Pancreas (tissue), 10 donors: ENCODE measurements at places on chromosomes 4 and X. TPM values are rescaled to one million over a fixed set of nuclear protein-coding genes. Genes with fewer than 3 reads are reported as not detected.
A peak's percentile ranks its signal among the peaks of the same experiment; 100 is the strongest.

GRCh38 chr4:99968330-99968729 lies 18.3 kb upstream of the H2AZ1 start:
- H3K27ac ChIP-seq: no peak overlapping the region
- no peaks in the 10 kb centered on the region for H3K36me3 ChIP-seq
- DNase-seq: no peak
- H3K4me3 ChIP-seq: no peak overlapping the region
- H3K27me3 ChIP-seq: no peaks in the 10 kb centered on the region
- H3K4me1 ChIP-seq: no peaks in the 10 kb centered on the region

DNA sequence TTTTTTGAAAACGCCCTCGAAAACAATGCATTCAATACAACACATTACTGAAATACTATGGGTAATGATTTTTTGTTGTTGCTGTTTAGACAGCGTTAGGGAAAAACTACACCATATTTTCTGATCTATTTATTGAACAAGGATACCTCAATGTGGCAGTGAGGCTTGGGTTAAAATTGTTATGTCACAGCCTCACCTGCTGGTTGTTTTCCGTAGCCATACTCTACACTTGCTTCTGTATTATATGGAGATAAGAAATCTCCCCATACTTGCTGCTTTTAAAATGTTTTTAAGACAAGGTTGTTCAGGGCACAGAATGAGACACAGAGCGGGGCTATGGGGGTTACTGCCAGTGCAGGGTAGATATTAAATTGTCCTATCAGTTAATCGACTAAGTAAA lies 221.6 kb upstream of the FTHL17 start:
- peak; percentile 23 for DNase-seq
- H3K4me1 ChIP-seq: no peaks in the 10 kb centered on the region
- H3K36me3 ChIP-seq: no peaks in the 10 kb centered on the region

ODAPH gene
- polyA plus RNA-seq: not detected

PPA2 gene
- 56.3 TPM for polyA plus RNA-seq

GRCh38 chr4:187479511-187479910 lies 516.1 kb upstream of the ZFP42 start:
- no peaks in the 10 kb centered on the region for H3K4me1 ChIP-seq
- no peak overlapping the region for H3K4me3 ChIP-seq
- no peak for DNase-seq
- H3K36me3 ChIP-seq: no peaks in the 10 kb centered on the region
- no peaks in the 10 kb centered on the region for H3K27me3 ChIP-seq

GRCh38 chrX:129493643-129494042 lies 29.6 kb downstream of the SMARCA1 start:
- no peak for DNase-seq
- no peak overlapping the region for H3K4me3 ChIP-seq
- no peak overlapping the region for H3K27ac ChIP-seq
- no peaks in the 10 kb centered on the region for H3K36me3 ChIP-seq
- H3K27me3 ChIP-seq: peaks cover 5% of the 10 kb centered on the region

GRCh38 chr4:48668254-48669017 lies 111.6 kb downstream of the FRYL start:
- no peak overlapping the region for H3K27ac ChIP-seq
- no peak overlapping the region for H3K4me3 ChIP-seq
- no peak for DNase-seq

SLC25A6 gene
- polyA plus RNA-seq: 229 TPM

GRCh38 chr4:100799761-100800539 lies 282.1 kb upstream of the EMCN start:
- no peak overlapping the region for H3K4me3 ChIP-seq
- H3K4me1 ChIP-seq: no peaks in the 10 kb centered on the region
- H3K27ac ChIP-seq: no peak overlapping the region
- DNase-seq: no peak
- no peaks in the 10 kb centered on the region for H3K27me3 ChIP-seq

COL25A1 gene
- 0.08 TPM for polyA plus RNA-seq

DNA sequence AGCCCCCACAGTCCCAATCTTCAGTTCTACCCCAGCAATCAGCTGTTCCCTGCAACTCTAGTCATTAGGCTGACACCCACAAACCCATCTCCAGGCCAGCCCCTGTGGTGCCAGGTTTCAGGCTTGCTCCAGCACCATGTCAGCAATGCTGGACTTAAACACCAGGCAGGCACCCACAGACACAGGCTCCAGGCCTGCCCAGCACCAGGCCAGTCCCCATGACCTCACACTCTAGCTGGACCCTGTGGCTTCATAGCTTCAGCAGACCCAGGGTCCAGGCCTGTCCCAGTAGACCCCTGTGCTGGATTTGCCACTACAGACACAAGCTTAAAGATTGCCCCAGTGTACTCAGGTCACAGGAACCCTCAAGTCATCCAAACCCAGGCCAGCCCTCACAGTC lies 300.3 kb downstream of the CHIC1 start:
- no peaks in the 10 kb centered on the region for H3K27me3 ChIP-seq
- H3K4me1 ChIP-seq: no peaks in the 10 kb centered on the region
- H3K27ac ChIP-seq: no peak overlapping the region
- no peaks in the 10 kb centered on the region for H3K36me3 ChIP-seq
- no peak overlapping the region for H3K4me3 ChIP-seq

S100G gene
- not detected for polyA plus RNA-seq

DNA sequence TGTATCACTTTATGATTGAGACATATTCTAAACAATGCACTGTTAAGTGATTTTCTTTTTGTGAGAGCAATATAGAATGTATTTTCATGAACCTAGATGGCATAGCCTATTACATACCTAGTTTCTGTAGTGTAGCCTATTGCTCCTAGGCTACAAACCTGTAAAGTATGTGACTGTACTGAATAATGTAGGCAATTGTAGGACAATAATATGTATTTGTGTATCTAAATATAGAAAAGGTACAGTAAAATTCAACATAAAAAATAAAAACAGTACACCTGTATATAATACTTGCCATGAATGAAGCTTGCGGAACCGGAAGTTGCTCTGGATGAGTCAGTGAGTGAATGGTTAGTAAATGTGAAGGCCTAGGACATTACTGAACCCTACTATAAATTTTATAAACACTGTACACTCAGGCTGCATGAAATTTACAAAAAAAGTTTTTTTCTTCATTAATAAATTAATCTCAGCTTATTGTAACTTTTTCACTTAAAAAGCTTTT lies 106.7 kb downstream of the VSIG4 start:
- no peak overlapping the region for H3K27ac ChIP-seq
- H3K4me1 ChIP-seq: no peaks in the 10 kb centered on the region
- no peak for DNase-seq
- no peak overlapping the region for H3K4me3 ChIP-seq

GRCh38 chrX:3184176-3184930 lies 143.1 kb downstream of the ARSF start:
- no peaks in the 10 kb centered on the region for H3K36me3 ChIP-seq
- no peak overlapping the region for H3K27ac ChIP-seq
- no peak for DNase-seq
- H3K27me3 ChIP-seq: no peaks in the 10 kb centered on the region
- H3K4me1 ChIP-seq: no peaks in the 10 kb centered on the region
- H3K4me3 ChIP-seq: no peak overlapping the region

UGT2B10 gene
- polyA plus RNA-seq: not detected

IRS4 gene
- not detected for polyA plus RNA-seq

GRCh38 chrX:97806238-97806637 lies 922.5 kb downstream of the RPA4 start:
- no peak overlapping the region for H3K4me3 ChIP-seq
- no peak overlapping the region for H3K27ac ChIP-seq
- no peaks in the 10 kb centered on the region for H3K36me3 ChIP-seq
- no peaks in the 10 kb centered on the region for H3K27me3 ChIP-seq

DNA sequence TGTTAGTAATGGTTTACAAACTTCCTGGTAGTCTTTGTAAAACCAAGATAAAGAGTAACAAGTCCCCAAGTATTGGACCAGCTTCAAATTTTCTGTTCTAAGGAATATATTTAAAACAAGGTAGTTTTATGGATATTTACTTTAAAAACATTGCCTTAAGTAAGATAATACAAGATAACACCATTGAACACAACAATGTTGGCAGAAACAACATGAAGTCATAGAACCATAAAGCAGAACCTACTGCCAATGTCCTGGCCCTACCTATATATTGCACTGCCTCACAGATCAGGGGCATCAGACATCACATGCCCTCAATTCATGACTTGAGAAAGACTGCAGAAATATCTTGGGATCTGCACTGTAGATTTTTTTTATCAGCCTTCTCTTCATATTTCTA lies 1176.2 kb downstream of the PCDH7 start:
- no peaks in the 10 kb centered on the region for H3K4me1 ChIP-seq
- no peak overlapping the region for H3K4me3 ChIP-seq
- no peaks in the 10 kb centered on the region for H3K36me3 ChIP-seq
- H3K27ac ChIP-seq: no peak overlapping the region
- DNase-seq: no peak

DGKK gene
- not detected for polyA plus RNA-seq

- no peak overlapping the region for H3K4me3 ChIP-seq
- no peak overlapping the region for H3K27ac ChIP-seq
- H3K36me3 ChIP-seq: no peaks in the 10 kb centered on the region
- DNase-seq: no peak
- H3K4me1 ChIP-seq: no peaks in the 10 kb centered on the region
- H3K27me3 ChIP-seq: peaks cover 11% of the 10 kb centered on the region
Measured at GRCh38 chrX:70808942-70809940, 99.3 kb downstream of the TEX11 start.

DNA sequence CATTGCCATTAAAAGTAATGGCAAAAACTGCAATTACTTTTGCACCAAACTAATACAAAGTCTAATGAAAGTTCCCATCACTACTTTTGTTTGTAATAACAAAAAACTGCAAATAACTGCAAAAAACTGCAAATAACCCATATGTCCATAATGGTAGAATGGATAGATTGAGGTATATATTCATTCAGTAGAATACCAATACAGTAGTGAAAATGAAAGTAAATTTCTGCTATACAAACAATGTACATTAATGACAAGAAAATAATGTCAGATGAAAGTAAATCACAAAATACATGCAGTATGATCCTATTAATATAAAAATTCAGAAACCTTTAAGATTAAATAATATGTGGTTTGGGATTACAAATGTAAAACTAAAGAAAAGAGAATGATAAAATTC lies 41.3 kb upstream of the CEP135 start:
- no peak overlapping the region for H3K4me3 ChIP-seq
- no peak overlapping the region for H3K27ac ChIP-seq
- no peaks in the 10 kb centered on the region for H3K4me1 ChIP-seq
- no peak for DNase-seq
- H3K27me3 ChIP-seq: no peaks in the 10 kb centered on the region

EMCN gene
- 2.2 TPM for polyA plus RNA-seq

- H3K27me3 ChIP-seq: no peaks in the 10 kb centered on the region
- H3K4me1 ChIP-seq: no peaks in the 10 kb centered on the region
- no peak overlapping the region for H3K27ac ChIP-seq
- DNase-seq: no peak
Measured at GRCh38 chr4:46946919-46947536, 38.0 kb upstream of the COX7B2 start.

DNA sequence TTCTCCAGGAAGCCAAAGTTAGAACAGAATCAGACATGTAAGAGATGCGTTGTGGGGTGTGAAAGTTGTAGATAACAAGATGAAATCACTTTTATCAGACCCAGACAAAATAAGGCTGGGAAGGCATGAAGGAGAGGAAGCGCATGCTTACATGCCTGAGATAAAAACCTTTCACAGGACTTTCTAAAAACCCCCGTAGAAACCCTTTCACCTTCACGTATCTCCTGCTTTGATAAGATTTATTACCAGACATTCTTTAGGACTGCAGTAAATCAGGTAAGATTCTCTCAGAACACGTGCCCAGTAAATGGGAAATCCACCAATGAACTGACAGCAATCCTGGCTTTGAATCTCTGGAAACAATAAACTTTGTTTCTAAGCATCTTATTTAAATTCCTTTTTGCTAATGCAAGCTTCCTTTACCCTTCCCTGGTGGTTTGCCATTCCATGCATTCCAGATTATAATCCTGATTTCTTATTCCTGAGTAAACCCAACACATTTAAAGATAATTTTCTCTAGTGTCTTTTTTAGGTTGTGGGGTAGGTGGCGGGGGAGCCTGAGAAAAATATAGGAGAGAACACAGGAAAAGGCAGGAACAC lies 254.6 kb upstream of the LDB2 start:
- no peak overlapping the region for H3K4me3 ChIP-seq
- no peaks in the 10 kb centered on the region for H3K36me3 ChIP-seq
- no peak overlapping the region for H3K27ac ChIP-seq
- no peaks in the 10 kb centered on the region for H3K4me1 ChIP-seq
- DNase-seq: no peak

- H3K27ac ChIP-seq: no peak overlapping the region
- H3K27me3 ChIP-seq: no peaks in the 10 kb centered on the region
- H3K36me3 ChIP-seq: no peaks in the 10 kb centered on the region
- no peak overlapping the region for H3K4me3 ChIP-seq
- DNase-seq: no peak
Measured at GRCh38 chr4:744212-744841, 38.7 kb downstream of the PCGF3 start.

DSPP gene
- not detected for polyA plus RNA-seq

GRCh38 chrX:129798888-129799287 lies 19.1 kb downstream of the SASH3 start:
- DNase-seq: no peak
- no peak overlapping the region for H3K4me3 ChIP-seq
- H3K4me1 ChIP-seq: no peaks in the 10 kb centered on the region
- H3K27ac ChIP-seq: no peak overlapping the region
- no peaks in the 10 kb centered on the region for H3K27me3 ChIP-seq

NXF2B gene
- 2.0 TPM for polyA plus RNA-seq

- no peak overlapping the region for H3K4me3 ChIP-seq
- H3K27ac ChIP-seq: no peak overlapping the region
- no peaks in the 10 kb centered on the region for H3K27me3 ChIP-seq
- DNase-seq: no peak
- H3K36me3 ChIP-seq: no peaks in the 10 kb centered on the region
- H3K4me1 ChIP-seq: no peaks in the 10 kb centered on the region
Measured at GRCh38 chrX:49106930-49107329, 16.6 kb downstream of the GPKOW start.

FAM120C gene
- polyA plus RNA-seq: 4.8 TPM

GRCh38 chr4:169311643-169312365 lies 41.0 kb upstream of the SH3RF1 start:
- no peaks in the 10 kb centered on the region for H3K27me3 ChIP-seq
- H3K4me3 ChIP-seq: no peak overlapping the region
- no peak for DNase-seq
- peaks cover 23% of the 10 kb centered on the region for H3K4me1 ChIP-seq

DMP1 gene
- not detected for polyA plus RNA-seq

DNA sequence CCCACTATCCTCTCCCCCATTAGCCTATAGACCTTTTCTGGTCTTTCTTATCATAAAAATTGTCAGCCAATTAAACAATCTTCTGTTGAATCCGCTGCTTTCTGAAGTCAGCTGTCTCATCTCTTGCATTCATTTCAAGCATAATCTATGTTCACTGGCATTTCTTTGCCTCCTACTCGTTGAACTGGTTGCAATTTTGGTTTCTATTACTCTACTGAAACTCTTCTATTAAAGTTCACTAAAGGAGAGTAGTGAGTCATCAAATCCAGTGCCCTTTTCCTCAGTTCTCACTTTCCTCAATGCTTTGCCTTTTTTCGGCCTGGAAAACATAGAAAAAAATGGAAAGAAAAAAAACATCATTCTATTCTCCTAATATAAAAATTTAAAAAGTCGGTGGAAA lies 23.9 kb upstream of the CXCL13 start:
- no peaks in the 10 kb centered on the region for H3K4me1 ChIP-seq
- no peak for DNase-seq
- no peaks in the 10 kb centered on the region for H3K36me3 ChIP-seq
- H3K27ac ChIP-seq: no peak overlapping the region
- no peaks in the 10 kb centered on the region for H3K27me3 ChIP-seq

SFRP2 gene
- 4.7 TPM for polyA plus RNA-seq
